ENCODE measurements at places on chromosomes 2 and 18.
A peak's percentile ranks its signal among the peaks of the same experiment; 100 is the strongest.

DNA sequence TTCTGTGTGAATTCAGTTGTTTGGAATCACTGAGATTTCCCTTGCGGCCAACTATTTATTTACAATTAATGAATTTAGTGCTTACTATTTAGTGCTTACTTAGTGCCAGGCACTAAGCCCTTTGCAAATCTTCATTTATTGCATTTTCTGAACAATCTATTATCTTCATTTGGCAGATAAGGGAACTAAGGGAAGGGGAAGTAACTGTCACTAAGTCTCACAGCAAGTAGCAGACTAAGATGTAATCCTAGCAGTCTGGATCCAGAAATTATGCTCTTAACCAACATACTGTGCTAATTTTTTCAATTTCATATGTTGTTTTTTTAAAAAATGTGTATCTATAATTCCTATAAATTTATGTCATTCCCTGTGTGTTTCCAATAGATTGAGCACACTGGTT, 214.4 kb upstream of the EPC2 start:
- DNase-seq, result no peak

- DNase-seq, result no peak
Observed at GRCh38 chr2:44731505-44731904, 210.0 kb upstream of the SIX3 start.

DNA sequence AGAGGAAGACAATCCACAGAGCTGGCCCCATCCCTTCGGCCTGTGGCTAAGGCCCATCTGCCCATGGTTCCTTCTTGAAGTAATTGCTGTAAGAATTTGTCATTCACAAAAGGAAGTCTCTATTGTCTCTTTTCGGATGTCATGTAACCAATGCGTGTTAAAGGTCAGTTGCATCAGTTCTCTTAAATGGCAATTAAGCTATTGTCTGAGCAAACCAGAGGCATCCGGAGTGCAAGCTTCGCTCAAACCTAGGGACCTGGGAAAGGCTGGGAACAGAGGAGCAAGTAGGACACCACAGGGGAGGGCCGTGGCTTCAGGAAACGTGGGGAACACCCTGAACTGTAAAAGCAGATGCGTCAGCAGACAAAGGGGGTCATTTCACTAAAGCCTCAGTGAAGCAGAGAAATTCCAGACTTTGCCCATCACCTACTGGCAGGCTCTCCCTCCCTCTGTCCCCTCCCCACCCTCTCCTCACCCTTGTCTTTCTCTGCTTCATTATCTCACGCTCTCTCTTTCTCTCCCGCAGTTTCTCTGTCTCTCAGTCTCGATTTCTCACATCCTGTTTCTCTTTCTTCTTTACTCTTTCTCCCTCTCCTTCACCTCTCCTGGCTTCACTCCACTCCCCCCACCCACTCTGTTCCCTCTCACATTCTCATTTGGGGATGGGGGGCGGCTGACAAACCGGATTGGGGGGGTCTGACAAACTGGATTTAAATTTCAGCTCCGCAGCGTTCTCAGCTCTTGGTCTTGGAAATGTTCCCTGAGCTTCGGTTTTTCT, 204.6 kb upstream of the TNP1 start:
- DNase-seq, result peak; percentile 93

DNA sequence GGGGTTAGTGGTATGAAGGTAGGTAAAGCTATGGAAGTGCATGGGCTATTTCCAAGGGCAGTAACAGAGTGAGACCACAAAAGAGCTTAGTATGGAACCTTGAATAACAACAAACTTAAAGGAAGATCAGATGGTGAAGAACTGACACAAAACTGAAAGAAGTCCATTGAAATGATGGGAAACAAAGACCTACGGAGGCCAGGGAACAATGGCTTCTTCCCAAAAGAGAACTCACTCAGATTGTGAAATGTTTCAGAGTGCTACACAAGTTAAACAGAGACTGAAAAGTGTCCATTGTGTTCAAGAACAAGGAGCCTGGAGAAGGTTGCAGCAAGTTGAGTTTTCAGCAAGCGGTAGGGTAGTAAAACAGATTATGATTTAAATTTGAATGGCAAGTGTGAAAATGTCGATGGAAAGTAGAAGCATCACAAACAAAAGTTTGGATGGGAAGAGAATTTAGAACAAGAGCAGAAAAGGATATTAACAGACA, 700.0 kb upstream of the NXPH2 start:
- no peak for DNase-seq

DNA sequence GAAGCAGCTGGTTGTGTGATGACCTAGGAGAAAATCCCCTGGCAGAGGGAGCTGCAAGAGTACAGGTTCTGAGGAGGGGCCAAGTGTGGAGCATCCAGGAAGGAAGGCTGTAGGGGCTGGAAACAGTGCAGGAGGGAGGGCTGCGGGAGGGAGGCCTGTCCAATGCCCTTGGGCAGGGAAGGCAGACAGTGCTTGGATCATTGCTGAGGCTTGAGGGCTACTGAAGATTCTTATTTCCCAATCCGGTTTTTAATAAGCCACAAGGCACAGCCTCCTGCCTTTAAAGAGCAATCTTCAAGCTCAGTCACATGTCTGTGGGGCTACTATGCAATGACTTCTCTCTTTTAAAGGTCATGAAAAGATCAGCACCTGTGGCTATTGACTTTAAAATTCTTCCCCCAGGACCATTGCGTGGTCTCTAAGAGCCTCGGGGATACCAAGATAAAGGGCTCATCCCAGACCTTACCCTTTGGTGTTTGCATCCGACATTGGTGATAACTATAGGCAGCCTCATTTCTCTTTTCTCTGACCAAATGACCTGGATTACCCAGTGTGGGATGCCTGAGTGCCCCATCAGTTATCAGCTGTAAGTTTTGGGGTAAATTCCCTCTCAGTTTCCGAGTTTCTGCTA, 149.6 kb downstream of the DOCK10 start:
- DNase-seq, result no peak

- DNase-seq, result no peak
Observed at GRCh38 chr2:4656326-4656725, 953.0 kb downstream of the DCDC2C start.

GRCh38 chr2:122622934-122623333, 867.5 kb downstream of the TSN start:
- DNase-seq, result no peak

DNA sequence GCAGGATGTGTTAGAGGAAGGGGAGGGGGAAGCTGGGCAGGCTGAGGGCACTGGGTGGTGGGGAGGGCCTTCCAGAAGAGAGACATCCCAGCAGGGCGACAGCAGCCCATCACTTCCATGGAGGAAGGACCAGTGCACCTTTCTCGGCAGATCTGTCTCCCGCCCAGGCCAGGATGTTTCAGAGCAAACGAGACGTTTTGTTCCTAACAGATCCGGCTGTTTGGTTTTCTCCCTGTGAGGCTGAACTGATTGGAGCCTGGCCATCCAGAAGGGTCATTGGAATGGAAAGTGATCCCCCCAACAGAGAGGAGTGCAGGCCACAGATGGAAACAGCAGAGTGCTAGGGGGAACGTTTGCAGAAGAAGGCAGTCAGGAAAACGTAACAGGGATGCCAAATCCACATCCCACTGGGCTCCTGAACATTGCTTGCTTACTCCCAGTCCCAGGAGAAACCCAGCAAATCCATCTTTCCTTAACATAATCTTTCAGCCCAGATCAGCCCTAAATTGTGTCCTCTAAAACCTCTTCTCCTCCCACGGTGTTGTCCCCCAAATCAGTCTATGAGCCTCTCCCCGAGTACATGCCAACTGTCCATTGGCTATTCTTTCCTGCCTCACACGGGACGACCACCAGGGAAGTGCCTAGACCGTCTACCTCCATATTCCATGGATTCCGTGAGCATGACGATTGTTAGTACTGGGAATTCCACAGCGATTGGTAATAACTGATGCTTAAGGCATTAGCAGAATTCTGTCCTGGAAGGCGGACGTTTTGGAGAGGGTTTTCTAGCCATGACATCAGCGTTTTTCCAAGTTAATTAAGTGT, 126.8 kb downstream of the SEPTIN10 start:
- peak; percentile 77 for DNase-seq

GRCh38 chr2:55721596-55722215, 28.1 kb upstream of the PNPT1 start:
- peak; percentile 52 for DNase-seq

DNA sequence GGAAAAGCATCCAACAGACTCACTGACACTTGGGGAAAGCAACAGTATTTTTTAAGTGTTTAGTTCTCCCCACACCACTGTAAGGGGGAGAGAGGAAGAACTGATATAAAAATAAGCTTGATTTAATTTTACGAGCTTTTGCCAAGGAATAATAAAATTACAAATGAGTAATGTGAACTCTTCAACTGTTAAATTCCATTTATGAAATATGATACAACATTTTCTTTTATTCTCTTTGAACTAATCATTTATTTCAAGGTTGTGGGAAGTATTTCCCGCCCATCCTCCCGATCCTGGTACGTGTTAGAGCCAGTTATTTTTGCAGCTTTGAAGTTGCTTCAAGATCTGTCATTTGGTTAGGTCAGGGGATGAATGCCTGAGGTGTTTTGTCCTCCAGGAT, 35.2 kb downstream of the WDPCP start:
- DNase-seq, result peak; percentile 76

DNA sequence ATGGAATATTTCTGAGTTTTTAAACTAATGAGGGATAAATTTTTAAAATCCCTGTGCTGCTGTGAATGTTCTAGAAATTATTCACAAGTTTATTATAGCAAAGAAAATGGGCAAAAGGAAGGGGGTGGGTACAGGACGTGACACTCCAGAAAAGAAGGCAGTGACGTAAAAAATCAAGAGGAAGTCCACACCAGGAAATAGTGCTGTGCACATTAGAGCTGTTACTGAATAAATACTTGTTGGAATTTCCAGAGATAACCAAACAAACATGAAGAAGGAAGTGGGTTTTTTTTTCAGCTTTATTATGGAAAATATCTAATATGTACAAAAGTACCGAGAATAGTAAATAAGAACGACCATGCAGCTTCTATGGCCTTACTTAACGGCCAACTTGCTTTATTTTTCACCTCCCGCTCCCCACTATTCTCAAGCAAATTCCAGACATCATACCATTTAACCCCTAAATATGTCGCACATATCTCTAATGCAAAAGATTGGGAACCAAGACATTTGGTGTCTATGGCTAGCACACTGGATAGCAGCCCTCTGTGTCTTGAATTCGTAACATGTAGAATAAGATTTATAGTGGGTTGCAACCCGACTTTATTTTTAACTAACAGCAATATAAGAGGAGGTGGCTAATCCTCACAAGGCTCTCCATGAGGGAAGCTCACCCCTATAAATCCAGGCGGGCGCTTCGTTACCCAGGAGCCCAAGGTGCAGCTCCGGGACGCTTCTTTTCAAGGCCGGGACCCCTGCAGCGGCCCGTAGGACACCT, 580 bp upstream of the NDUFV2 start:
- DNase-seq, result peak; percentile 87

DNA sequence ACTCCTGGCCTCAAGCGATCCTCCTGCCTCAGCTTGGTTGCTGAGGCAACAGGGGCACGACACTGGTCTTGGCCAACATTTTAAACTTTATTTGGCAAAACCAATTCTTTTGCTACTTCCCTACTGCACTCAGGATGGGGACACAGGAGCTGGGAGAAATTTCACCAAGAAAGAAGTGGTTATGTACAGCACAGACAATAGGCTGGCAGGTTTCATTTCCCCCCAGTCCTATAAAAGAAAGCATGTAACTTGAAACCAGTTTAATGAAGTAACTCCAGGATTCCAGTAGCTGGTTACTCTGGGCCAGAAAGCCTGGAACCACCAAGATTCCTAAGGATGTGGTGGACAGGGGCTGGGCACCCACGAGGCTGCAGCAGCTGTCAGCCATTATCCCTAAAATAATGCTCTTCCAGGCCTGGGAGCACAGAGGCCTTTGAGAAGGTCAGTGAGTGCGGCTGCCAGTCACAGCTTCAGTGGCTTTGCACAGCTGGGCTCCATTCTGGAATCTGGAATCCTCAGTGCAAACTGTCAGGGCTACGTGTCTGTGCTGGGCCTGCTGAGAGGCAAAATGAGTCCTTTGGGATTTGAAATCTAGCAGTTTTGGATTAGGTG, 142.3 kb upstream of the ITGA6 start:
- DNase-seq, result peak; percentile 56

- no peak for DNase-seq
Observed at GRCh38 chr2:68907232-68907919, 36.2 kb upstream of the BMP10 start.

GRCh38 chr2:66587216-66587615, 152.3 kb downstream of the MEIS1 start:
- DNase-seq, result no peak

GRCh38 chr2:236302555-236302954, 38.3 kb upstream of the ASB18 start:
- no peak for DNase-seq

- DNase-seq, result no peak
Observed at GRCh38 chr2:40545645-40546044, 93.8 kb upstream of the SLC8A1 start.

- no peak for DNase-seq
Observed at GRCh38 chr2:134783912-134784311, 54.5 kb upstream of the ACMSD start.

GRCh38 chr18:35463827-35464226, 33.9 kb downstream of the INO80C start:
- no peak for DNase-seq

DNA sequence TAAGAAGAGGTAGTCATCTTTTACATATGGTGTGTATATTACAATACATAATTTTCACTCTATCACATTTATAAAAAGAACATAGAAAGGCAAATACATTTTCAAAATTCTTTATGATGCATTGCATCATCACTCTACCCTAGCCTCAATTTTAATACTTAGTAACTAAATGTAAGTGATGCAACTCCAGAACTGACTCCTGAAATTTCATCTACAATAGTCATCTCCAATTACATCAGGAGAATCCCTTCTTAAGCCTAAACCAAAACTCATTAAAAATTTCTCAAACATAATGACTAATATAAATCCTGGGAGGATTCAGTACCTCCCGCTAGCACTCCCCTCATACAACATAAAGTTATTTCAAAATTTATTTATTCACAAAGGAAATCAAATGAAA, 15.9 kb downstream of the TMX3 start:
- DNase-seq, result peak; percentile 71

GRCh38 chr2:162711832-162712540, 126.6 kb downstream of the KCNH7 start:
- no peak for DNase-seq

- DNase-seq, result peak; percentile 44
Observed at GRCh38 chr2:105744909-105745853, at the start of gene NCK2. Gene NCK2, plus strand, starts transcription at chr2:105744912. Its CDS starts 110,152 bp downstream, at chr2:105855064.

DNA sequence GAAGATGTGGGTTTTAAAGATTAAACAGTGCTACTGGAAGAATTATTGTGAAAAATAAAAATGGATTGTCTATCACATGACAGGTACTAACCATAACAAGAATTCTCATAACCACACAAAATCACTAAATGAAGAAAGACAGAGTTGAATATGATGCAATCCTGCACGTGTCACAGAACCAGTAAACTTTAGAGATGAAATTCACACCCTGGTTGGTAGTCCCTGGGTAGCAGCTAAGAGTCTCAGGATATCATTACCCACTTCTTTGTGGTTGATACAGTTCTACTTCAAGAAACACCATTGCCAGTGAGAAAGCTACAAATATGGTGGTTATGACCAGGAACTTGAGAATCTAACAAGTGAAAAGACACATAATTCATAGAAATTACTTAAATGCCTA, 450.2 kb downstream of the ERBB4 start:
- peak; percentile 23 for DNase-seq

GRCh38 chr18:69215161-69215560, 185.5 kb upstream of the DOK6 start:
- DNase-seq, result no peak

- DNase-seq, result peak; percentile 27
Observed at GRCh38 chr2:64524604-64525316, 632 bp downstream of the AFTPH start.

Data from iris pigment epithelial cell (primary cell).